ENCODE measurements at places on chromosomes 7 and 10. TPM values are rescaled to one million over a fixed set of nuclear protein-coding genes. Genes with fewer than 3 reads are reported as not detected.

Gene CYP3A4
- total RNA-seq = not detected

DNA sequence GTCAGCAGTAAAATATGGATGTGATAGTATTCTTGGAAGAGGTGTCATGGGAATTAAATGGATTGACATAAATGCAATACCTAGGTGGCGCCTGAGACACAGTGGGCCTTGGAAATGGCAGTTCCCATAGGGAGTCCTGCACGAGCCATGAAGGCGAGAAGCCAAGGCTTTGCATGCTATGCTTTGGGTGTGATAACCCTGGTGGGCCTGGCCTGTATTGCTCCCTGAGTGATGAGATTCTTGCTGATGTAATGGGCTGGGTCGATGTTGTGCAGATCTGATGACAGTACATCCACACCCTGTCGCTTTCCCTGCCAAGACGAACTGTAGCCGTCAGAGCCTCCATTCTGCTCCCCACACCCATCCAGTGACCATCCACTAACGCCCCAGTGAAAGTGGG lies 46.4 kb downstream of the CREB5 start:
- no peak for DNase-seq

- no peak for DNase-seq
These were observed 5.1 kb downstream of the ALOX5 start for GRCh38 chr10:45378914-45379726.

- no peak for DNase-seq
These were observed 8.4 kb downstream of the RELN start for GRCh38 chr7:103981003-103981423.

- peak; percentile 65 for DNase-seq
These were observed 35.4 kb downstream of the TRIL start for GRCh38 chr7:28922624-28923331.

- DNase-seq = no peak
These were observed 45.5 kb upstream of the DMBT1 start for GRCh38 chr10:122515022-122515424.

DNA sequence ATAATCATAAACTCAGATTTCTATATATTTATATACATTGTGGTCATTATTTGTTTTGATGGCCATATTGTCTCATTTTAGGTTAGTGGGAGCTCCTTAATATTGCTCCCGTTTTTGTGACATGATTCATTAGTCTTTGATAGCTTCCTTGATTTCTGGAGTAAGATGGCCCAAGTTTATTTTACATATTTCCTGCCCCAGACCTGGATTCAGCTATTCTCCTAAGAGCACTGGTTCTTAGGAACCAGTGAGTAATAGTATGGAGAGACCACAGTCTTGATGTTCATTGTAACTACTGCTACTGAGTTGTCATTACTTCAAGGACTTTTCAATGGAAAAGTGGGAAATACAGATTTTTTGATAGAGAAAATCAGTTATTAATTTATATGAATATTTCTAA lies 6.0 kb downstream of the TFPI2 start:
- DNase-seq = no peak

DNA sequence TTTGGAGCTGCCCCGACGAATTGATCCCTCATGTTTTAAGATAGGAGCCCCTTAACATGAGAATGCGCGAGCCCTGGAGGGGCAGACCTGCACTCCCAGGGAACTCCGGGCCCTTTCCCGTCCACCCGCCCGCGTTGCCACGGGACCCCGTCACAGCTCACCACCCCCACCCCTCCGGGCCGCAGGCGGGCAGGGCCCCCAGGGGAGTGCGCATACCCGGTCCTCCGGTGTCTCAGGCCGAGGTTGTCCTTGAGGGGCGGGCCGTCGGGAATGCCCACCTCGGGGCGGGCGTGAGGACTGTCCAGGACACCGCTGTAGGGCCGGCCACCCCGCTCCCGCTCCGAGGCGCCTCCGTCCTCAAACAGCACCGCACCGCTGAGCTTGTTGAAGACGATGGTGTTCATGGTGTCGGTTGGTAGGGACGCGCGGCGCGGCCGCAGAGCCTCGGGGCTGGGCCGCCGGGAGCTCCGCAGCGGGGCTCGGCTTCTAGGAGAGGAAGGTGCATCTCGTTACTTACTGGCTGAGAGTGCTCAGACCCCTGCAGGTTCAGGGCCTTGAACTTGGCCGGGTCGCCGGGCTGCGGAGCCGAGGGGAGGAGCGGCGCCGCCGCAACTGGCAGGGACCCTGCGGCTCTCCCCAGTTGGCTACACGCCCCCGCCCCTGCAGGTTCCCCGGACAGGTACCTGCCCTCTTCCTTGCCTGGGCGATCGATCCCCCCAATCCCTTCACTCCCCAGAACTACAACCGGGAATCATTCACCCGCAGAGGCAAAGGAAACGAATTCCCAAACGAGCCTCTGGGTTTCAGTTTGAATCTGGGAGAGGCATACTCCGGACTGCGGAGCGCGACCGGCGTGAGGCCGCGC lies 2.4 kb downstream of the MKX start:
- DNase-seq = peak; percentile 70

GRCh38 chr7:142873281-142873784 lies 12.2 kb downstream of the TRPV6 start:
- peak; percentile 86 for DNase-seq

- no peak for DNase-seq
These were observed 77.6 kb downstream of the ETV1 start for GRCh38 chr7:13911909-13912308.

Data from H7 (cell line).